ENCODE measurements at places on chromosomes 1 and 21.

GRCh38 chr1:19759740-19760089 lies 40.0 kb downstream of the TMCO4 start:
- DNase-seq, result no peak

GRCh38 chr1:43239484-43239883 lies 30.3 kb upstream of the TMEM125 start:
- DNase-seq, result no peak

DNA sequence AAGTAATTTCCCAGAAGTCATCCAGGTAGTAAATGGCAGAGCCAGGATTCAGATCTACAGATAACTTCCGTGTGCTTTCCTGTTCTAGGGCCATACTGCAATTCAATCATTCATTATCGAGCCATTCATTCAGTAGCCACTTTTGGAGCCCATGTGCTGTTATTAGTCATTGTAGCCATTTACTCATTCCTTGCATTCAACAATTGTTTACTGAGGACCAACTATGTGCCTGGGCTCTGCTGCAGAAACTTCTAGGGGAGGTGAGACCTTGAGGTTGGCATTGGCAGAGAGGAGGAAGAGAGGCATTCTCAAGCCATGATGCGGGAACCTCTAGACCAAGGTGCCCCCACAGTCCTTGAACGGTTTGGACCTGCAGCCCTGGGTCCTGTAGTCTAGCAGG lies 27.9 kb downstream of the EPHB2 start:
- DNase-seq, result no peak

DNA sequence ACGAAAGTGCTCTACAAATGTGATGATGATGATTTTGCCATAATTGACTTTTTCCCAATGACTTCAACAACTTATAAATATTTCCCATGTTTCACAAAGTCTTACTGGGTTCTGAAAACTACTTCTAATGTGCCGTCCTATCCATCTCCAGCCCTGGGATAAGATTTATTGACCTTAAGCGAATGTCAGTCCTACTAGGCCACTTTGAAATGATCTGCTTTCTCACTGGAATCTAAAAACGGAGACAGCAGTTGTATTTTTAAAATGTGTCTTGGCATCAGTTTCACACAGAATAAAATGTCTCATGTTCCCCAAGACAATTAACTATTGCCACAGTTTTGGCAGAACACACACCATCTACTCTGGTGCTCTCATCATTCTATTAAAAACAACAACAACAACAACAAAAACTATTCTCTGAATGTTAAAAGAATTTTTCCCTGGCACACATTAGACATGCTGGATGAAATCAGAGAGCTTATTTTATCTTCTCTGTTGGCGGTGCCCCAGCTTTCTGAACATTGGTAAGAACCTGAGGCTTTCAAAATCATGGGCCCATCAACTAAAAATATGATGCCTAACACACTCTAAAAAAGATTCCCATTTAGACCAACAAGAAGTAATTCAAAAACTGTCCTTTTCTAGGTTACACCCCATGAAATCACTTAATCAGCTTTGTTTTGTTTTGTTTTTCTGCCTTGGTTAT lies 23.1 kb upstream of the DNASE2B start:
- DNase-seq, result no peak

GRCh38 chr1:114061121-114061830 lies 82.0 kb downstream of the OLFML3 start:
- DNase-seq, result no peak

- no peak for DNase-seq
Observed at GRCh38 chr1:195763146-195763906, 844.9 kb downstream of the KCNT2 start.

Measured in ureter (tissue), 1 donor.